GM06990 (cell line): ENCODE measurements at places on chromosomes 2 and 18.

GRCh38 chr18:13615432-13615861 is 110.9 kb downstream of the FAM210A start:
- DNase-seq = no peak

GRCh38 chr18:75422341-75422910 is 5.1 kb downstream of the SMIM21 start:
- DNase-seq = no peak

DNA sequence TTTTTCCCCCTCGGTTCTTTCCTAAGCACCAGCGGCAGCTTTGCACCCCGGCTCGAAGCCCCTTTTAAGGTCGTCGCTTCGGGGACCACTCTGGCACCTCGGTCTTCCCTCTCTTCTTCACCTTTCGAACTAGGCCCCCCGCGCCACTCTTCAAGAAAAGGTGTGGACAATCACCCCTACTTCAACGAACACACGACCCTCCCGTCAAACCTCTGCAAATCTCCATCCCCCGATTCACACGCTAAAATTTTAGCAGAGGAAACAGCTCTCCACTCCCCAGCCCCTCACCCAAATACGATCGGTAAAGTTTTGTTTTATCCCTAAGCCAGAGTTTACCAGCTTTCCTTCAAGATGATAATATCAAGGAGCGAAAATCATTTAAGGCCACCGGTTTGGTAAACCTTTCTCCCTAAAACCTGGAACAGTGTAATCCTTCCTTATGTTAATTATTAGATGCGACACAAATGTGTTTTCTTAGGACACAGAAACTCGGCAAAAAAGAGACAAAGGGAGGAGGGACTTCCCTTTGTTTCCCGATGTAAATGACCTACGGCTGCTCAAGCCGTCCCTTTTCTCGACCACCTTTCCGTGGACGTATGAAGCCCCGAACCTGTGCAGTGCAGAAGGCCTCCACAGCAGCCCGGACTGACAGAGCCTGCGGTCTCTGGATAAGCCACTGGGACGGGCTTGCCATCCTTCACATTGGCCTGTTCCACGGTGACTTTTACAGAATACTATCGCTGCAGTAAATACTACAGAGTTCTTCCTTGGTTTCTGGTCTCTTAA is 85.2 kb downstream of the RBMS1 start:
- no peak for DNase-seq

DNA sequence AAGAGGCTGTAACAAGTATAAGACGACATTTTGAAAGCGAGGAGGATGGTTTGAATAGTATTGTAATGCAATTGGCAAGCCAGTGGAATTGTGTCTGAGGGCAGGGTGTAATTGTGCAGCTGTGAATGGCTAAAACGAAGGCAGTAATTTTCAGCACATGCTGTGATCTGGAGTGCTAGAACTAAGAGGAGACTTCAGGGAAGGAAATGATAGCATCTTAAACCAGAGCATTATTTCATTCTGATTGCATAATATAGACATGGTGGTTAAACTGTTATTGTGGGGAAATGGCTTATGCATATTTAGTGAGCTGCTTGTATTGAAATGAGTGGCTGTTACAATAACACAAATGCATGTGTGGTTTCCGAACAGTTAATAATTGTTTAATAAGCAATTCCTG is 36.3 kb downstream of the THSD7B start:
- no peak for DNase-seq

GRCh38 chr2:159855557-159856061 is 57.6 kb upstream of the CD302 start:
- no peak for DNase-seq

GRCh38 chr2:23425338-23425871 is 40.4 kb downstream of the KLHL29 start:
- no peak for DNase-seq

DNA sequence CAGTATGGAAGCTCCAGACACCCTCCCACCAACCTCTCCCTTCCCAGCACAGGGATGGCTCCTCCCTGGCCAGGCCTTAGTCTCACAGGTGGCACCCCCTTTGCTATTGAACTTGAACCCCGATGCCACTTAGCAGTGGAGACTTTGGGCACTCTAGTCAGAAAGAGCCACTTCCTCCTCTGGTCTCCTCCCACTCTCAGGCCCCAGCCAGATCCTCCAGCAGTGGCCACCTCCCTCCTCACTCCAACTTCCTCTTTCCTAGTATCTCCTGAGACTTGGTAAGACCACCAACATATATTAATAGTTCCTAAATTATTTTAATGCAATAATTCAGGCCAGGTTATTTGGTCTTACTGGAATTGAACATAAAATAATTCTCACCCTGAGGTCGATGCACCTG is 437.2 kb upstream of the ID2 start:
- no peak for DNase-seq

DNA sequence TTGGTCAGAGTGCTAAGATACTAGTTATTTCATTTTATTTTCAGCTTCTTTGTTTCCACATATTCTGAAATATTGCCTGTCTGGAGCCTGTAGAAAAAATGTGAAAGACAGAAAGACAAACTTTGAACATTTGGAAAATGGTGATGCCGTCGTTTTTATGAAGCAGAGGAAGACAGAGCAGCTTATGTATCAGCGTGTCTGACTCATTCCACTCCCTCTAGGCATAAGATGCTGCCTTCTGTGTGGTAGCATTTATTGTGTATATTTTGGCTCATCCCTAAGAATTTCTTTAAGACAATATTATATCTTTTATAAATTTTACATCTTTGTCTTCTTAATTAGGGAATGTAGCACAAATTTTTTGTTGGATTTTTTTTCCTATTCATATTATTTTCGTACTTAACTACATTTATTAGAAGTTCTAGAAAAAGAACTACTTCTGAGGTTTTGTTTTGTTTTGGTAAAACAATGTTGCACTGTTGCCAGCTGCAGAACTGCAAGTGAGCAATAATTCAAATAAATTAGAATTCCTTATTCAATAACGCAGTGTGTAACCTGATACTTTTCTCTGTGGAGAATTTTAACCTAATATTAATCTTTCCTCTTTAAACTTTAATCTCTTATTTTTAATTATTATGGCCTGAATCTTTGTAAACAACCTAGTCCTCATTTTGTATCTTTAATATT is 300.4 kb downstream of the ZNF407 start:
- no peak for DNase-seq

DNA sequence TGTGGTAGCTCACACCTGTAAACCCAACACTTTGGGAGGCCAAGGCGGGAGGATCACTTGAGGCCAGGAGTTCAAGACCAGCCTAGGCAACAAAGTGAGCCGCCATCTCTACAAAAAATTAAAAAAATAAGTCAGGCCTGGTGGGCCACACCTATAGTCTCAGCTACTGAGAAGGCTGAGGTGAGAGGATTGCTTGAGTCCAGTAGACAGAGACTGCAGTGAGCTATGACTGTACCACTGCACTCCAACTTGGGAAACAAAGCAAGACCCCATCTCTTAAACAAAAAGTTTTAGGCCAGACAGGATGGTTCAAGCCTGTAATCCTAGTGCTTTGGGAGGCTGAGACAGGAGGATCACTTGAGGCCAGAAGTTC is 69.8 kb upstream of the IL1R2 start:
- DNase-seq = no peak

- DNase-seq = no peak
Observed at GRCh38 chr18:77165503-77166188, 33.1 kb upstream of the MBP start.

DNA sequence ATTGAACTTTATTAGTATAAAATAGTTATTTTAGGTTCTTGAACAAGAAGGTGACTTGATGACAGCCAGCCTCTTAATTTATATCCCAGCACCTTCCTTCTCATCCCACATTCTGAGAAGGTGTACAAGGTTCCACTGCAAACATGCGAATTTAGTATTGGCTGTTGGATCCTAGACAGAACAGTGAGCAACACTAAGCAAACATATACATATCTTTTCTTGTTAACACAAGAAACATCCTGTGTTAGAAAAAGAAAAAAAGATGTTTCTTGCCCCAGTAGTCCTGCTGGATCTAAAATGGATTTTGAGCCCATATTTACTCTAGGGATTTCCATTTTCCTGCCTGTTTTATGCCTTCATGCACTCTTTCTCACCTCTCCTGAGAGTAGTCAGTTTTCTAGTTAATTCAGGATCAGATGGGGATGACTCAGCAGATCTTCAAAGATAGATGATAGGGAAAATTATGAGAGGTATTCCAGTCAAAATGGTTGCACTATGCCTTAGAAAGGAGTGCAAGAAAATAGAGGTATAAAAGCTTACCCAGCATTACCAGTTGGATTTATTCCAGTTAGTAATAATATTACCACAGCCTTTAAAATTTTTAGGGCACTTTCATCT is 336.5 kb downstream of the MEIS1 start:
- no peak for DNase-seq

DNA sequence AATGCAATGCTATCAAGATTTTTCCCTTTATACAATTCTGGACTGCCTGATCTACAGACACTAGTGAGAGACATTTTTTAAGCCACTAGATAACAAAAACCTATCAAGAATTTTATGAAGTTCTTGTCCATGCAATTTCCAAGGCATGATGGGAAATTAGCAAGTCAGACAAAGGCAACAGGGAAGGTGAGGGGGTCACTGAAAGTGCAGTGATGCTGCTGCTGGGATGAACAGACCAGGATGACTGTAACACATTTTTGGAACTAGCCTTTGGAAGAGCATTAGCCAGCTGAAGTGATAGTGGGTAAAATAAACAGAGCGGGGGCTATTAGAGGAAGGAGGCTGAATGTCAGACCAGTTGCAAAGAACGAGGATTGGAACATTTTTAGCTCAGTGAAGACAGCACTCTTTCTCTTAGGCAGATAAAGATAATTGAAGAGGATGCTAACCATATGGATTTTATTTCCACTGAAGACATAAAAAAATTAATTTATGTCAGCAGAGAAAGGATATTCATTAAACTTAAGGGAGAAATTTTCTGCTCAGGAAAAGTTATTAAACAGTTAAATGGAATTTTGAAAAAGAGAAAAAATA is 17.9 kb downstream of the NRXN1 start:
- no peak for DNase-seq

GRCh38 chr2:196742685-196743084 is 56.8 kb downstream of the GTF3C3 start:
- DNase-seq = no peak

DNA sequence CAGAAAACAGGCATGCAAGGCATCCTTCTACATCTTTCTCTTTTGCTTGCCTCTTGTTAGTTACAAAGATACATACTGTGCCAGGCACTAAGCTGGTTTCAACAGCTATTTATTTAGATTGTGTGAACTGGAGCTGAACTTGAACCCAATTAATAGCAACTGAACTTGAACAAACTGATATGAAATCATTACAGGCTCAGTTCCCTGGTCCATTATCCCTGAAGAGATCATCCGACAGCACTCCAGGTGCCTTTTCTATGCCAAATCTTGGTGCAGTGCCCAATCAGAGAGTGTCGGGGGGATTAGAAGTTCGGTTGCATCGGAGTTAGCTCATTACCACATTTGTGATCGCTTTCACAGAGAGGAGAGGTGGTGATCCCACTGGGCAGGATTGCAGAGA is 477.6 kb downstream of the PARD3B start:
- no peak for DNase-seq

GRCh38 chr2:56985609-56986008 is 801.8 kb downstream of the CCDC85A start:
- no peak for DNase-seq

DNA sequence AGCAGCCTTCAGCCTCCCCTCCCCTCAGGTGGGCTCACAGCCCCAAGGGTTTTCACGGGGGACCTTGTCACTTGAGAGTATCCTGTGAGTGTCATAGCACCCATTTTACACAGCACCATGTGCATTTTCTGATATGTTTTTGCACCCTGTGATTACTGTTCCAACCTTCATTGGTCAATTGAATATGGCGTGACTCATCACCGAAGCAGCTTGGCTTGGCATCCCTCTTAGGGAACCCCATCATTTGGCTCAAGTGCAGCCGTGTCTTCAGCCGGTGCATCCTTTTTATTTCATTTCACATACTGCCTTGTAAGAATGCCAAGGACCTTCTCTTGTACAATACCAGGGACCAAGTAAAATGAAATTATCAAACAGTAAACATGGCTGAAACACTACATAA is 57.6 kb downstream of the NPAS2 start:
- no peak for DNase-seq

DNA sequence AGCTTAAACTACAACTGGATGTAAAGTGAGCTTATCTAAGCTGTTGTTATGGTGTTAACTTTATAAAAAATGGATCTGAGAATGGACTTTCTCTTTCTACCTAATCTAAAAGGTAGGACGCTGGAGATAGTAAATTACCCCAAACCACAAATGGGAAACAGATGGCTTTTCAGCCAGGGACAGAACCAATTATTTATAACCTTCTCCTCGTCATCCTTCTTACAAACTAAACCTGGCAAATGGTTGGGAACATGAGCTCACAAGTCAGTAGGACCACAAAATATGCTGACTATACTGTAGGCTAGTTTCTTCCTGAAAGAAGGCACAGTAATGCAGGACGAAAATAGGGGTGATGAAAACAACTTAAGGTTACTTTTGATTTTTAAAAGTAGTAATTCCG is 32.7 kb upstream of the ZDBF2 start:
- DNase-seq = no peak
